Activated T-cell treated with anti-CD3 and anti-CD28 coated beads for 1 hour (primary cell): ENCODE measurements at places on chromosomes 1 and 21.

DNA sequence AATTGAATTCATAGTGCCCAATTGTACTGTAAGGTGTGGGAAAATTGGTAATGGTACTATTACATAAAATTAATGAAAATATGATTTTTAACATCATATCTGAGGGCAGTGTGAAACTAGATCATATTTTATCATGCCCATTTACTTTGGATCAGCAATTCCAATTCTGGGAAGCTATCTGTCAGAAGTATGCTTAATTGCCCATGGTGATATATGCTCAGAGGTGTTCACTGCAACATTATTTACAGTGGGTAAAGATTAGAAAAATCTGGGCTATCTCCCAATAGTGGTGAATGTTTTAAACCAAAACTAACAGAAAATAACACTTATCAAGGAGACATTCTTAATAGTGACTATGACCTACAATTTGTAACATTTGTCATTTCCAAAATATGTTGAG lies 1260.0 kb downstream of the BRINP3 start:
- no peak for DNase-seq

DNA sequence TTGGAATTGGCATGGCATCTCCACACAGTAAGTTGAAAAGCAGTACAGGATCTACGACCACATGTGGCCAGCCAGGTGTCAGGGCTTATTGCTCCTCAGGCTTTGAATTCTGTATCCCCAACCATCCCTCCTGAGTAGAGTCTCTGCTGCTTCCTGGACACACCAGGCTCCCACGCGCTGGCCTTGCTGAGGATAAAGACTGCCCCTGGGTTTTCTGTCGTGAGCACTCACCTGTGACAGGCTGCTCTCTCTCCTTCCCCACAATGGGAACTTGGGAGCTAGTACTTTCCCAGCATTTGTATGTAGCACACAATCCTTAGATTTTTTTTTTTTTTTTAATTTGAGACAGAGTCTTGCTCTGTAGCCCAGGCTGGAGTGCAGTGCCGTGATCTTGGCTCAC lies 33.6 kb downstream of the PBX1 start:
- no peak for DNase-seq

- DNase-seq = no peak
Measured at GRCh38 chr1:117577191-117577885, 28.5 kb upstream of the TENT5C start.

DNA sequence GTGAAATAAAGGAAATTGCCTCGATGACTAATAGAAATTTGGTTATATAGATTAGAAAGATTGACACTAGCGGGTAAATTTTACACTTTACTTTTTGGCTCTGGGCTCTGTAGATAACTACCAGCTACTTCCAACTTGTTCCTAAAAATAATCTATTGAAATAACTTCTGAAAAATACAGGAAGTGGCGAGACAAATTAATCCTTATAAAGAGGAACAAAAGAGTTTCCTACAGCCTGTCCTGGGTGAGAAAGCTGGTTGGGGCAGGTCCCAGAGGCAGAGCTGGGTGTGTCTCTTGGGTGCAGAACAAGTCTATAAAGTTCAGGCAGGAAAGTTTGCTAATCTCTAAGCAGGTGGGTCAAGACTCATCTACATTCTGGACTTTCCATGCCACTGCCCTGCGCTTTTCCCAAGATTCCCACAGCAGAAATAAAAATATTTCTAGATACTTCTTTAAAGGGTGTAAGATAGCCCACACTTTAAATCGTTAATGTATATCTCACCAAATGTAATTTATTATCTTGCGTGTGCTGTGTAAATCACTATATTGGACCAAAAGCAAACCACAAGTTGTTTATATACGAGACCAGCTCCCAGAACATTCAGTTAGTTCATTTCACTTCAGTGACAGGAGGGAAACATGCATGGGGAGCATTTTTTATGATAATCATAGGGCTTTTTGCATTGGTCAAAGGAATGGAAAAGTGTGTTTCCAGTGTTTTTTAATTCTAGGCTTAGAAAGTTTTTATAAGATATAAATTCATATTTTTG lies 70.1 kb upstream of the NRIP1 start:
- no peak for DNase-seq

GRCh38 chr1:176791906-176792305 lies 328.9 kb downstream of the PAPPA2 start:
- DNase-seq = no peak

- no peak for DNase-seq
Measured at GRCh38 chr1:210049616-210050015, 111.6 kb downstream of the SYT14 start.

DNA sequence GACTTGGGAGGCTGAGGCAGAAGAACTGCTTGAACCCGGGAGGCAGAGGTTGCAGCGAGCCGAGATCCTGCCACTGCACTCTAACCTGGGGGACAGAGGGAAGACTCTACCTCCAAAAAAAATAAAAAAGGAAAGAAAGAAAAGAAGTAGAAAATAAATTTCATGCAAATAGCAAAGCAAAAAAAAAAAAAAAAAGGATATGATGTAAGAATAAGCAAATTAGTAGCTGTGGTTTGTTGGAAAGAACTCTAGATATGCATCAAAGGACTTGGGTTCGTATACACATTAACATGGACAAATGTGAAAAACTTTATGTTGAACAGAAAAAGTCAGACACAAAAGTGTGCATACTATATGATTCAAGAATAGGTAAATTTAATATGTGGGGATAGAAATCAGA lies 11.9 kb downstream of the WASF2 start:
- DNase-seq = no peak

DNA sequence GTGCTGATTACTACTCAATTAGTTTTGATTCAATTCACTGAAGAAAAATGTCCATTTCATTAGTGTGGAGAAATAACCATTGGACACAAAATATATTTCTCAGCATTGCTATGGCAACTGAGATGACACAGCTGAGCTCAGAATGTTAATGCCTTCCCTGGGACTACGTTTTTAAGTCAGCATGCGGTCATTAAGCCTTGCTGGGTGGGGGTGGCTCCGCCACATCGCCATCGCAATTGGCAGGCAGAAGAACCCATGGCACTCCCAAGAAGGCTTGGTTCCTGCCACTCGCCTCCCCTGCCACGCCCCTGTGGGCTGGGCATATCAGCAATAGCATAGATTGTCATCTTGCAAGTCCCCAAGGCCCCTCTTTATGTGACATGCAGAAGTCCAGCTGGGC lies 256.7 kb upstream of the CAMK1G start:
- no peak for DNase-seq

- DNase-seq = no peak
Measured at GRCh38 chr21:34154878-34155277, 81.5 kb downstream of the MRPS6 start.

DNA sequence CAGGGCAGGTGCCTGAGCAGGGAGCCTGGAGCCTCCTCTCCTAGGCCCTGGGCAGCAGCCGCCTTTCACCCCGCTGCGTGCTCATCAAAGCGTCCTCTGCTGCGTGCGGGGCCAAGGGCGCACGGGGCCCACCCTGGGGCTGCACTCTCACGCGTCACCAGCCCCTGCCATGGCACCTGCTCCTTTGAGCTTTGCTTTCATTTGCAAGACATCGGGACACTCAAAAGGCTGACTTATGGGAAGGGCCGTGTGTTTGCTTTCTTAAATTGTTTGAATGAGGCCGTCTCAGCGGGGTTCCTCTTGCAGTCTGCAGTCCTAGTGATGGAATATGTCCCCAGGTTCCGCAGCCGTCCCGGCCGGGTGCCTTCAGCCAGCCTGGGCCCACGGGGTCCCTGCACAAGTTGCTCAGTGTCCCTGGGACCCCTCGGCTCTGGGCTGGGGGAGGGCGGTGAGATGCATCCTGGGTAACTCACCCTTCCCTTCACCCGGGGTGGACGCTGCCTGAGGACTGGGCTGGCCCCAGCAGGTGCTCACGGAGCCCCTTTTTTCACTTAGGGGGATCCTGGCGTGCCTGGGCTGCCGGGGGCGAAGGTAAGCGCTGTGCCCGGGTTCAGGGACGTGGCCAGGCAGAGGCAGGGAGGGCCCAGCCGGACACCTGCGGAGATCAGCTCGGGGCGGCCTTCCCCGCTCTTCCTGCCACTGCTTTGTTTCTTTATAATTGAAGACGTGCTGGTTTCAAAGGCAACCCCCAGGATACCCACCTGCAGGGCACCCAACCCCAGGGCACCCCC lies 53.1 kb downstream of the SLC19A1 start:
- DNase-seq = no peak

- no peak for DNase-seq
Measured at GRCh38 chr21:38267991-38268863, 11.4 kb downstream of the KCNJ15 start.

GRCh38 chr1:23484253-23485001 lies 448 bp upstream of the ASAP3 start:
- peak; percentile 91 for DNase-seq

DNA sequence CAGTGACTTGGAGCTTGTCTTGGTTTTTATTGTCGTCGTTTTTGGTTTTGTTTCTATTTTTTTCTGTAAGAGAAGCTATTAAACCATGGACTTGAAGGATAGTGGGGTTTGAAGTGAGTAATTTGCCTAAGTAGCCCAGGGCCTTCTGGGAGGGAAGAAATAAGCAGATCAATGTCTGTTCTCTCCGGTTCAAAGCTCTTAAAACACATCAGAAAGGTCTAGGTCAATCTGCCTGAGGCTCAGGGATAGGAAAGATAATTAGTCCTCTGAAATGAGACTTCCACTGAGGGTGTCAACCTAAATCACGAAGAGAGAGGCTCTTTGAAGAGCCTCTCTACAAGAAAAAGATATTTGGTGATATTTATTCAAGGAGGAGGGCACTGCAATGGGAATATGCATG lies 178.0 kb downstream of the MATN1 start:
- no peak for DNase-seq

DNA sequence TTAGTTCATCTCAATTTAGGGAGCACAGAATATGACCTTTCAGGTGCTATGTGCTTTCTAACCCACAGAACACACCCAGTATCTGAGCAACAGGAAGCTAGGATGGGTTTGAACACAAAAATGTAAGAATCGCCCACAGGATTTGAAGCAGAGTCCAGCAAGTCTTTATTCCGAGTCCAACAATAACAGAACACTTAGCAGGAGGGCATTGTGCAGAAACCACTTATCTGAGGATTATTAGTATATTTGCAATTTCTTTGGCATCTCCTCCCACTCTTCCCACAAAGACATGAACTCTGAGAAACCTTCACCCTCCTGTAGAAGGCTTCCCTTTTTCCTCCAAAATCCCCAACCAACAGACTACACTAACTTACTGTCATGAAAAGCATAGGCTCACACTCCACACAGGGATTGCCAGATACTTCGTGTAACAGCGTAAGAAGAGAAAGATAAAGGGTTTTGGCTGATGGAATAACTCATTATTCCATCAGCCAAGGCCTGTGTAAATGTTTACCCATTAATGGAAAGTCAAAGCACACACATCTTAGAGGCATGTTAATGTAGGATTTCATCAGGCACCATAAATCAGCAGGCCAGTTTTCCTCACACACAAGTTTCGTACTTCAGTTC lies 16.1 kb downstream of the SIPA1L2 start:
- no peak for DNase-seq

DNA sequence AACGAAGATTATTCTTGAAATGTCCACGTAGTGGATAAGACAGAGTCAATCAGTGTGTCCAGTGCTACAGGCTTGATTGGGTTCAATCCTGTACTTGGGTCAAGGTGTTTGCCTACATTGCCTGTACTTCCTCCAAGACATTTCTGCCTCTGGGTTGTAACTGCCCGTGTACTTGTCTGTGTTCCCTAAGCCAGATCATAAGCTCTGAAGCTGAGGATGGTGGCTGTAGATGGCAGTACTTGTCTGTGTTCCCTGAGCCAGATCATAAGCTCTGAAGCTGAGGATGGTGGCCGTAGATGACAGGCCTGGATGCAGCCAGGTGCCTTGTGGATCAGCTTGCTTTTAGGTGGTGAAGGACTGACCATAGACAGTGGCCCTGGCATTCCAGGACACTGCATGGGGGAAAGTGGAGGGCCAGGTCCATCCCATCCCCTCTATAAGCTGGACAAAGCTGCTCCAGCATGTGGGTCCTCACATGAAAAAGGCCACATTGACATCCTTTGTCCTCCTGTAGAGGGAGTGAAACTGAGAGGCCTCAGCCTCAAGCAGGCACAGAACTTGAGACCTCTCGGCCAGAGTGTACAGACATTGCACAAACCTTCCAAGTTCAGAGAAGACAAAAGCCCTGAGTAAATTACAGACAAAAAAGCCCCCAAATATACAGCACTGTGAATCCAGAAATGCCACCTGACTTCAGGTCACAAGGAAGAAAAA lies 2.0 kb upstream of the SRM start:
- no peak for DNase-seq

- DNase-seq = no peak
Measured at GRCh38 chr1:71621785-71622184, 541.0 kb upstream of the ZRANB2 start.

DNA sequence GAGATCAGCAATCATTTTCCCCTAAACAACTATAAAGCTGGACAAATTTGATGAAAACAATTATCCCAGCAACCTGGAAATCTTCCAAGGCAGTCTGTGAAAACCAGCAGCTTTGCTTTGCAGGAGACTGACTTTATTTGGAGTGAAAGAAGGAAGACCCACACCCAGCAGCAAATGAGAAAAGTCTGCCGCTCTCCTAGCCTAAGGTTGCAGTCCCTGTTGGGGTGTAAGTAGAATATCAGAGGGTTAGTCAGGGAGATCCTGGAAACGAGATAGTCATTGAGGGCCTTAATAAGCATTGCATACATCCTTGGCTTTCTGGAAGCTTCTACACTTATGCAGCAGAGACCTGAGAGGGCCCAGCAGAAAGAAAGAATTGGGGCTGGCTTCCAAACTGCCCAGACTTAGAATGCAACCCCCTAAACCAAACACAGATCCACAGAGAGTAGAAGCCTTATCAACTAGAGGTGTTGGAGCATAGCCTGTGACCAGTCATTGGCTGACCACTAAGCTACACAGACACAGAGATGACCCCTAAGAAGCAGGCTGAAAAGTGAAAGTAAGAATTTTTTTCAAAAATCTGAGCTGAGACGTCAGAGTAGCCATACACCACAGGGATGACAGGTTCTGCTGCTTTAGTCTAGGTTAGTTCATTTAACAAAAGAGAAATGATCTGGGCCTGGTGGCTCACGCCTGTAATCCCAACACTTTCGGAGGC lies 98.3 kb downstream of the LYPLAL1 start:
- DNase-seq = no peak

- no peak for DNase-seq
Measured at GRCh38 chr1:20142001-20142710, 3.0 kb downstream of the PLA2G2F start.

GRCh38 chr1:150791585-150791984 lies 16.5 kb downstream of the CTSK start:
- no peak for DNase-seq

DNA sequence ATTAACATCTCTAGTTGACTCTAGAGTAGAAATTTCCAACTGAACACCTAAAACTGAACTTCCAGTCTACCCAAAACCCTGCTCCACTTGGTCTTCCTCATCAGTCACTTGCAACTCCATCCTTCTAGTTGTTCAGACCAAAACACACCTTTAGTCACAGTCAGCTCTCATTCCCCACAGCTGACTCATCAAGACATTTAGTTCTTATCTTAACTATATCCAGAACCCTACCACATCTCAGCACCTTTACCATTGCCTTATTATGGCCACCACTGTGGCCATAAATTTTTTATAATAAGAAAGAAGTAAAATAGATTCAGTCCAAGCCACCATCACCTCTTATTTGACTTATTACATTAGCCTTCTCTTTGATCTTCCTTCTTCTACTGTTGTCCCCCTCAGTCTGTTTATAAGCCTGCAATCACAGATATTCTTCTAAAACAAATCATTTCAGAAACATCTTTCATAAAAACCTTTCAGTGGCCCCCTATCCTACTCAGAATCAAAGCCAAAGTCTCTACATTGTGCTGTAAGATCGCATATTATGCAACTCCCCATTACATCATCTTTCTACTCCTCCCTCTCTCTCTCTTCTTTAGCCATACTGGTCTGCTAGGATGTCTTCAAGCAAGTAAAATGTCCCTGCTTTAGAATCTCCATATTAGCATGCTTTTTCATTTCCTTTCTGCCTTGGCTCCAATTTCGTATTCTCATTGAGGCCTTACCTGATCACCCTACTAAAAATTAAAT lies 275.9 kb downstream of the LRRC40 start:
- no peak for DNase-seq
